ENCODE measurements at places on chromosomes 7 and 10.

DNA sequence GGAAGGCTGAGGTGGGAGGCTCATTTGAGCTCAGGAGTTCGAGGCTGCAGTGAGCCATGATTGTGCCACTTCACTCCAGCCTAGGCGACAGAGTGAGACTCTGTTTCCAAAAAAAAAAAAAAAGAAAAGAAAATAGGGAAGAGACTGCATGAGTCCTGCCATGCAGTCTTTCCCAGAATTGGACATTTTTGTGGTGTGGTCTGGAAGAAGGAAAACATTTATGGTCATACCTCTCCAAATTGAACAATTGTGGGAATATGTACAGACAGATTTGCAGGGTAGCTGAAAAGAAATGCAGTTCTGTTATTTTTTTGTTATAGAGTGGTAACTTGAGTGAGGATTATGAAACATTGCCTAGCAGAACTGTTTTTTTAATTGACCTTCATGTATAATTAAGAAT lies 198.1 kb downstream of the AUTS2 start:
- DNase-seq, result no peak

- no peak for DNase-seq
These were observed 246.1 kb downstream of the KLF6 start for GRCh38 chr10:3538656-3539531.

DNA sequence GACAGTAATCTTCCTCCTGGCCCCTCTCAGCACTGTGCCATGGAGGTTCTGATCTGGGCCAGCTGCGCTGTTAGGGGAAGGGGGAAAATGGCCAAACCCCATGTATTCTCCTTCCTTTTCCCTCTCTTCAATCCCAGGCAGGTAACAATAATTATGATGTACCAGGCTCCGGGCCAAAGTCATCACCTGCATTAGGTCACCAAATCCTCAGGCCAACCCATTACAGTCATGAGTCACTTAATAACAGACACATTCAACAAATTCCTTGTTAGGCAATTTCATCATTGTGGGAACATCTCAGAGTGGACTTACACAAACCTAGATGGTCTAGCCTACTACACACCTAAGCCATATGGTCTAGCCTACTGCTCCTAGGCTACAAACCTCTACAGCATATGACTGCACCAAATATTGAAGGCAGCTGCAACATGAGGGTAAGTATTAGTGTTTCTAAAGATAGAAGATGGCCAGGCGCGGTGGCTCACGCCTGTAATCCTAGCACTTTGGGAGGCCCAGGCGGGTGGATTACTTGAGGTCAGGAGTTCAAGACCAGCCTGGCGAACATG lies 2.2 kb upstream of the HSPB1 start:
- no peak for DNase-seq

GRCh38 chr10:86654411-86655172 lies at the start of gene OPN4:
OPN4 (plus strand) TSS chr10:86654547; CDS start chr10:86654784, 237 bp downstream.
- no peak for DNase-seq

DNA sequence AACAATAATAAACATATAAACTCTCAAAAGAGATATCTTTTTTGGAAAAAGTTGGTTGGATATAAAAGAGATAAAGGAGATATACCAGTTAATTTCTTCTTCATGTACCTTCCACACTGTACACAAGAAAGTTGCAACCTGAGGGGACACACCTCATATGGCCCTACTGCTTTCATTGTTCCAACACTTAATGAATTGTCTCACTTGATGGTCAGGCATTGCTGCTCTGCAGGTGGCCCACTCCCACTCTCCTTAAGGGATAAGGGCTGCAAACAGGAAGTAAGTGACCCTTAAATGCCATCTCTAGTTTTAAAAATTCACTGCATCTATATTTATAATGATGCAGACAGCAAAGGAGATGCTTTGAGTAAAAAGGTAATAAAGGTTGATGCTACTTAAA lies 152.3 kb downstream of the BTAF1 start:
- no peak for DNase-seq

- no peak for DNase-seq
These were observed 52.8 kb downstream of the C10orf105 start for GRCh38 chr10:71666639-71667386.

- no peak for DNase-seq
These were observed 29.8 kb downstream of the ADAP1 start for GRCh38 chr7:924541-925231.

DNA sequence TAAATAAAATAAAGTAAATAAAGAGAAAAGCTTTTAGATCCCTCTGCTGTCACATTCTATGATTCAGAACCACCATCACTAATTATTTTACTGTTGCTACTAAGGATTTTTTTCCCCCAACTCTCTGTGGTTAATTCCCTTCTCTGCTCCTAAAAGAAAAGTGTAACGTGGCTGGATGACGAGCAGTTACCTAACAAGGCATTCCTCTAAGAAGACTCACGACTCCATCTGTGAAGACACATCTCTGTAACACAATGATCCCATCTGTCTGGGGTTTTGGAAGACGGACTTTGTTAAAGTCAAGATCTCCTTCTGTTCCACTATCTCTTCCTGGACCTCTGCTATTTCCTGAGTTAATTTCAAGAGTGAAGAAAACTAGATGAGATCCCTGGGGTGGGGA lies 179.9 kb downstream of the SFMBT2 start:
- no peak for DNase-seq

- no peak for DNase-seq
These were observed 35.2 kb upstream of the MAP3K8 start for GRCh38 chr10:30398788-30399187.

DNA sequence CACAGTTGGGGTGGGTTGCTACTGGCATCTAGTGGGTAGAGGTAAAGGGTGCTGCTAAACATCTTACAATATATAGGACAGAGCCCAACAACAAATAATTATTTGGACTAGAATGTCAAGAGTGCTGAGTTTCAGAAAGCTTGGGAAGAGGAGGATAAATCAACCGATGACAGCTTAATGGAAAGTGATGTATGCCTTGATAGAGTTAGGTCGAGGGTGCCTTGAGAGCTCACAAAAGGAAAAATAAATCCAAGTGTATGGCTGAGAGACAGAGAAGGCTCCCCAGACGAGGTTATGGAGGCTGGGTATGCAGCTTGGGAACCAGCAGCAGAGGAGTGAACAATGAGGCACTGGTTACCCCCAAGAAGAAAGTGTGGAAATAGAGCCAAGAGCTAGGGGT lies 211.1 kb downstream of the HDAC9 start:
- DNase-seq, result no peak

DNA sequence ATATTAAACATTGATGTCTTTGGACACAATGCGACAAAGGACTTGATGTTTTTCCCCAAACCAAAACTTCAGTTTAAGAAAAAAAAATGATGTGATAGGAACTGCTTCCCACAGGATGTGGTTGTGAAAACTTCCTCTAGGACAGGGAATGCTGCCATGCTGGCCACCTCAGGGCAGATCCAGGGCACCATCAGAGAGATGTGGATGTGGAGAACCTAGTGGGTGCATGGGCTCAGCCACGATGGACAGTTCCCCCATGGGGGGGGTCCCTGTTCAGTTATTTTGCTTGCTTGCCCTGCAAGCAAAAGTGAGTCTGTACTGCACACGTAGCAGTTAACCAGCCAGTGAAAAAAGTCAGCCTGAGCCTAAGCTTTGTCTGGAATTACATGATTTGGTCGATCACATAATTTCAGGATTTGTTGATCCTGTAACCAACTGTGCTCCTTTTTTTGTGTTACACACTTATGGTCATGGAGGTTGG lies 36.3 kb downstream of the LAMB4 start:
- no peak for DNase-seq
